ENCODE measurements at places on chromosomes 4 and X.

- H3K4me3 ChIP-seq, result no peak overlapping the region
- H3K4me1 ChIP-seq, result no peaks in the 10 kb centered on the region
- no peaks in the 10 kb centered on the region for H3K36me3 ChIP-seq
- no peaks in the 10 kb centered on the region for H3K27me3 ChIP-seq
These were observed 35.7 kb upstream of the INTS6L start for GRCh38 chrX:135484641-135485289.

DNA sequence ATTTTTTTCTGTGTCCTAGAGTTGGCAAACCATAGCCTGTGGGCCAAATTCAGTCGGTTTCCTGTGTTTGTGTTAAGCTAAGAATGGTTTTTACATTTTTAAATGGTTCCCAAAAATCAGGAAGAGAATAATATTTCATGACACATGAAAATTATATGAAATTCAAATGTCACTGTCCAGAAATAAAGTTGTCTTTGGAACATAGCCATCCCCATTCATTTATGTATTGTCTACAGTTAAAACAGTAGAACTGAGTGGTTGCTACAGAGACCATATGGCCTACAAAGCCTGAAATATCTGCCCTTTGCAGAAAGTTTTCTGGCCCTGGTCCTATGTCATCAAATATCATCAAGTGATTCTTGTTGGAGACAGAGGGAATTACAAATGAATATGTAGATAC lies 15.5 kb downstream of the FRMPD4 start:
- H3K27me3 ChIP-seq, result no peaks in the 10 kb centered on the region
- no peaks in the 10 kb centered on the region for H3K36me3 ChIP-seq
- DNase-seq, result no peak
- H3K4me1 ChIP-seq, result no peaks in the 10 kb centered on the region
- H3K27ac ChIP-seq, result no peak overlapping the region
- H3K4me3 ChIP-seq, result no peak overlapping the region

GRCh38 chrX:107823456-107823855 lies 2.2 kb upstream of the MID2 start:
- H3K27me3 ChIP-seq, result no peaks in the 10 kb centered on the region
- H3K36me3 ChIP-seq, result no peaks in the 10 kb centered on the region
- H3K4me1 ChIP-seq, result no peaks in the 10 kb centered on the region

GRCh38 chr4:2651546-2651945 lies 104.6 kb downstream of the TNIP2 start:
- H3K36me3 ChIP-seq, result peaks cover 7% of the 10 kb centered on the region
- no peak overlapping the region for H3K4me3 ChIP-seq
- no peak for DNase-seq
- no peaks in the 10 kb centered on the region for H3K27me3 ChIP-seq

GRCh38 chr4:33061727-33062126 lies 2341.6 kb downstream of the PCDH7 start:
- no peaks in the 10 kb centered on the region for H3K27me3 ChIP-seq
- DNase-seq, result no peak
- H3K27ac ChIP-seq, result no peak overlapping the region
- H3K36me3 ChIP-seq, result no peaks in the 10 kb centered on the region
- no peak overlapping the region for H3K4me3 ChIP-seq

DNA sequence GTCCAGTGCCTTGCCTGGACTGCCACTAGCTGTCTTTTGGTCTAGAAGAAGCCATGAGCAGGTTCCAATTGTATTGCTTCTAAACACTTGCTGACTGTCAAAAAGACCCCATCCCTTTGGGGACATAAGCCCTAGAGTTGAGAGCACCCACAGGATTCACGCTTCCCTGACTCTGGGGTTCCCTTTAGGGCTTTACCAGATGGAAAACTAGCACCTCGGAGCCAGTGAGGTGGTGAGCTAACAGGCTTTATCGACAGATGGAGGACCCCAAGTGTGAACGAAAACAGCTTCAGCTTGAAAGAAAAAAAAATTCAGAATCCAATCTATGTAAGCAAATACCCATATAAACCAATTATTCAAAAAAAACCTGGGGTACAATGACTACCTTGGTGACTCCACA lies 90.8 kb downstream of the NAA11 start:
- no peak for DNase-seq
- H3K27ac ChIP-seq, result no peak overlapping the region
- no peaks in the 10 kb centered on the region for H3K27me3 ChIP-seq
- no peaks in the 10 kb centered on the region for H3K36me3 ChIP-seq
- no peaks in the 10 kb centered on the region for H3K4me1 ChIP-seq

- H3K4me3 ChIP-seq, result no peak overlapping the region
- DNase-seq, result no peak
- H3K27me3 ChIP-seq, result no peaks in the 10 kb centered on the region
- H3K4me1 ChIP-seq, result no peaks in the 10 kb centered on the region
- no peak overlapping the region for H3K27ac ChIP-seq
- no peaks in the 10 kb centered on the region for H3K36me3 ChIP-seq
These were observed 667.3 kb downstream of the IL1RAPL1 start for GRCh38 chrX:29254515-29254914.

- H3K27me3 ChIP-seq, result no peaks in the 10 kb centered on the region
- no peak overlapping the region for H3K4me3 ChIP-seq
- no peaks in the 10 kb centered on the region for H3K36me3 ChIP-seq
- H3K4me1 ChIP-seq, result no peaks in the 10 kb centered on the region
These were observed 99.6 kb upstream of the SORBS2 start for GRCh38 chr4:185911556-185912064.
